ENCODE measurements at places on chromosomes 6 and 20.

GRCh38 chr20:47783828-47784598, 1.3 kb downstream of the SULF2 start:
- no peak for DNase-seq

GRCh38 chr20:3929713-3930060, 40.5 kb downstream of the PANK2 start:
- DNase-seq, result no peak

GRCh38 chr6:148370176-148370575, 27.5 kb downstream of the SASH1 start:
- DNase-seq, result no peak

DNA sequence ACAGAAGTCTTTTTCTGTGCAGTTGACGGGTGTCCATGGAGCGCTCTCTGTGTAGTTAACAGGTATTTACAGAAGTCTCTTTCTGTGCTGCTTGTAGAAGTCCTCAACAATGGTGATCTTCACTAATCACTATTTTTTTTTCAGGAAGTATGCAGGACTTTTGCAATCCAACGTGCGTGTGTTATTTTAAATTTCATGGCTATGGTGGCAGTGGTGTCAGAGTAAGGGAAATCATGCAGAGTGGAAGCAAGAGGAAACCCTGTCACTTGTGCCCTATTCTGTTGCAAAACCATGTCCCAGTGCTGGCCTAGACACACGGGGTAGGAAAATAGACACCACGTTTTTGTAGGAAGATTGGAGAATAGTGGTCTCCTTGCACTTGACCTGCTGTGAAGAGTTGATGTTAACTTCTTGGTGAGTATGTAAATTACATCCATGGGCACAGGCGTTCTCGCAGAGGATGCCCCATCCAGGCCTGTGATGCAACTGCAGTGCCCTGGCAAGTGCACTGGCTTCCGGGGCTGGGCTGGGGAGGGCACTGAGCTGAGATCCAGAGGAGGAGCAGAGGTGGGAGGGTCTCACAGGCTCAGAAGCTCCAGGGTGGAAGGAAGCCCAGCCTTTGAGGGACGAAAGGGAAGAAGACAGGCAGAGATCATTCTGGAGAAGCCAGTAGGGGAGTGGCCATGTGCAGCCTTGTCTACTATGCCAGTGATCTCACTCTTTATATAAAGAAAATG, 146.5 kb downstream of the SYCP2 start:
- no peak for DNase-seq

GRCh38 chr6:47836639-47837038, 54.8 kb downstream of the OPN5 start:
- no peak for DNase-seq

DNA sequence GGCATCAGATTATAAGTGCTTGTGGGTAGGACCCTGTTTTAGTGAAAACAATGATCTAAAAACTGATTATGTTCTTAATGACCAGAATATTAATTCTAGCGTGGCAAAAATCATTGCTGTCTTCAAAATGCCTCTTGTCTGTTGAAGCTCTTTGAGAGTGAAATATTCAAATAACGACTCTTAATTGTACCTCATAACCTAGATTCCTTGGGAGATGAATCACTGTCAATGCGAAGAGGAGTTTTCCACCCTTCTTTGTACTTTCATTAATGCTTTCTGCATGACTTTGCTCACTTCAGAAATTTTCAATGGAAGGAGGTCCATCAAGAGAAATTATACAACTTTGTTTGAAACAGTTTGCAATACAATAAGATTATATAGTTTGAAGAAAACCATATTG, 71.5 kb downstream of the CRYBG1 start:
- no peak for DNase-seq

Data from neuronal stem cell (in vitro differentiated cells).